ENCODE measurements at places on chromosomes 2 and 18.

GRCh38 chr2:3287896-3288295, 89.7 kb downstream of the EIPR1 start:
- no peak for DNase-seq

- no peak for DNase-seq
Observed at GRCh38 chr2:7338961-7339360, 421.7 kb downstream of the RNF144A start.

DNA sequence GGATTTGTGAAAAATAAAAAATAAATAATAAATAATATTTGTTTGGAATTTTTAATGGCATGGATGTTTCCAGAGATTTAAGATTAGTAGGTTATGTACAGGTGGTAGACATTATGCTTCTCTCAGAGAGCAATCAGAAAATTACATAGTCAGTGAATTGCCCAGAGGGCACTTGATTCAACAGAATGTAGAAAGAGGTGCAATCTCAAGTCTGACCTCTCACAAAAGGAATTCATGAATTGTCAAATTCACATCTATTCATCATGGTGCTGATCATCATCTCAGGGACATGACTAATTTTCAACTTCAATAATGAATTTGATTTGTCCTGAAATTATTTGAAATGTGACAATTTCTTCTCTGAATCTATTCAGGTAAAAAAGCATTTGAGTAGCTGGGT, 172.5 kb downstream of the PDE11A start:
- no peak for DNase-seq

GRCh38 chr18:63775166-63775730, at the start of gene SERPINB7:
Gene SERPINB7 (plus strand): TSS chr18:63775418. CDS start chr18:63782373, 6,955 bp downstream.
- DNase-seq: peak; percentile 93

DNA sequence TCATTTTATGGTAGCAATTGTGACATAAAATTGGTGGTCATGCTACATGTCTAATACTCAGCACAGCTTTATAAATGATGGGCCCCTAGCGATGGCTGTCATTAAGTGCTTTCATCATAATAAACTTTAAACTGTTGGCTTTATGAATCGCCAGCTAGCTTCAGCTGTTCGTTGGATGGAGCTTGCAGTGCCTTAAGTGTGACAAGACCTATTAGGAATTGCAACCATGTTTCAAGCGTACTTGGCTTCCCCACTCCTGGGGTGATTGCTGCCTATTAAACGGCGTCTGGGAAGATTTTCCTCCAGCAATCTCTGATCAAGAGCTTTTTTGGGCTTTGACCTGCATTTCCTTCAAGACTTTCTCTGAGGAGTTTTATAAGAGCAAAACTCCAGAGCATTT, 164.5 kb upstream of the SIX3 start:
- no peak for DNase-seq

DNA sequence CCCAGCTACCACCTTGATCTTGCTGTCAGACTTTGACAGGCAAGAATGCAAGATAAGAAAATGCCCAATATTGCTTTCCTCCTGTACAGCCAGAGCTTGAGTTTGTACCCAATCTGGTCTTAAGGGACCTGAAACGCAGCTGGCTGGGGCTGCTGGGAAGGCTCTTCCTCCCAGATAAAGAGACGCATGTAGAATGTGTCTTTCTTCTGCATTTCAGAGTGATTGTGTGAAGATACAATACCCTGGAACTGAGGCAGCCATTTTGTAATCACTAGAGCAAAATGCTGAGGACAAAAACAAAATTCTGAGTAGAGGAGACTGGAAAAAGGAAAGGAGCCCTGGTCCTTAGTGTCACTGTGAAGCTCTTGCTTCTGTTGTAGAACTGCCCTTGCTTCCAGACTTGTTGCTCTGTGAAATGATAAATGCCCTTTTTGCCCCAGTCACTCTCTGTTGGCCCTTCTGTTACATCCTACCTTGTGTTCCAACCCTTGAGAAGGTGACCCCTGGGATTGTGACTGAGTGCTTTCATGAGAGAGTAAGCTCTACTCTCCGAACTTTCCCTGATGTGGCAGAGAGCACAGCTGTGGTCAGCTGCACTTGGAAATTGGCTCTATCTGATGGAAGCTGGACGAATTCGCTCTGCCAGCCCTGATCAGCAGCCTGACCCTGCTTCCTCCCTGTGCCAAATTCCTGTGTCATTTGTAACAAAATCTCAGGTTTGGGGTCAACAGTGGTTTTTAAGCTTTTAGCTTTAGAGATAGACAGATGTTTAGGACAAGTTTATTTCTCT, 137.4 kb upstream of the RBMS1 start:
- DNase-seq: no peak

DNA sequence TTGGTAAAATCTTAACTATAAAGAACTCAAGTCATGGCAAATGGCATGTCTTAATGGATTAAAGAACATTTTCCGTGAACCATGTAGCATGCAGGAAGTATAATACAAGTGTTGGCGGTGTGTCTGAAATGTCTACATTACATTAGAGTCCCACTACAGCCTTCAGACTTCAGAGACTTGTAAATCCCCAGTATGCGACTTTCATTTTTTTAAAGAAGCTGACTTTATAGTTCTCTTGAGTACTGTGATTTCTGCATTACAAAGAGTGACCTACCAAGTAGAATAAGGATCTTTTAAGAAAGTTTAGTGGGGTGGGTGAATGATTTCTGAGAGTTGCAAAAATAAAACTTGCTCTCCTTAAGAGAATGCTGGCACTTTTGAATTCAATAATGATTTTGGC, 140.7 kb upstream of the FN1 start:
- no peak for DNase-seq

DNA sequence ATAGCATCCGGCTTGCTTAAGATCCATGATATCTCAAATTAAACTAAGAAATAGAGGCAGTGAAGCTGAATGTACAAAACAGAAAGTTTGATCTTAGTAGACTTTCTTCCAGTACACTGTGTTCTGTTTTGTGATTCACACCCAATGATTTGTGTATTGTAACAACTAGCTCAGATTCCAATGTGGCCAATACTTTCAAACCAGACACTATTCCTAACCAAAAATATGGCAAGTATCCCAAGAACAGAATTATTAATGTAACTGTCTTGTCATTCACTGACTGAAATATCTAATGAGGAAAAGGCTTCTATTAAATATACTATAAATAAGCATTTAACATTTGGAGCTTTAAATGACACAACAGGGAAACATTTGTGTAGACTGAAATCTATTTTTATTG, 299.1 kb downstream of the NRXN1 start:
- DNase-seq: no peak

Measured in fibroblast of mammary gland (primary cell).